ENCODE measurements at places on chromosomes 16 and 17. TPM values are rescaled to one million over a fixed set of nuclear protein-coding genes. Genes with fewer than 3 reads are reported as not detected.

DNA sequence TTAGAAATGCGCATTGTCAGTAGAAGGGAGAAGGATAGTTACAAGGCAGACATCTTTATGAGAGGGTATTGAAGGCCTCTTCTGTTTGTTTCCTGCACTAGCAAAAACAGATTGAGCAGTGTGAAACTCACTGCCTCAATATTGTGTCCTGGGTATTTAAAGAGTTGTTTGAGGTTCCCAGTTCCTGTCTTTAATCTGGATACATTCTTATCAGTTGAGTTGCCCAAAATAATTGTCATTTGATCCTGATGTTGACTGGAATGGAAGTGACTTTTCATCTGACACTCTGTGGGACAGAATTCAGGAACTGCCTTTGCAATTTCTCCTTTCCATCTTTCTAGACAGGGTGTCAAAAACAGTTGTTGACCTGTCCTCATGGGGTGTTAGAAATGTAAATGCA, 1.7 kb downstream of the ATP6V0A1 start:
- peak; percentile 42 for DNase-seq

DNA sequence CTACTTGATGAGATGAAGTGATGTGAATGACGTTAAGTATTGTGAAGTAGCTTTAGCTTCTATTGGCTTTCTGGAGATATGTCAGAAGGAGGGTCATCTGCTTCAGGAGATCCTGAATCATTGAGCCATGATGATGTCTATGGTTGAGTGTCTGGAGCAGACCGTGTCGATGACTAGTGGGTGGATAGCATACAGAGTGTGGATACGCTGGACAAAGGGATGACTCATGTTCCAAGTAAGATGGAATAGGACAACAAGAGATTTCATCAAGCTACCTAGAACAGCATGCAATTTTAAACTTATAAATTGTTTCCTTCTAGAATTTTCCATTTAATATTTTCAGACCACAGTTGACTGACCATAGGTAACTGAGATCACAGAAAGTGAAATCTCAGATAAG, 116.1 kb upstream of the RBBP6 start:
- DNase-seq, result no peak

- DNase-seq, result peak; percentile 51
These were observed 1.7 kb downstream of the KSR1 start for GRCh38 chr17:27457731-27458523.

DNA sequence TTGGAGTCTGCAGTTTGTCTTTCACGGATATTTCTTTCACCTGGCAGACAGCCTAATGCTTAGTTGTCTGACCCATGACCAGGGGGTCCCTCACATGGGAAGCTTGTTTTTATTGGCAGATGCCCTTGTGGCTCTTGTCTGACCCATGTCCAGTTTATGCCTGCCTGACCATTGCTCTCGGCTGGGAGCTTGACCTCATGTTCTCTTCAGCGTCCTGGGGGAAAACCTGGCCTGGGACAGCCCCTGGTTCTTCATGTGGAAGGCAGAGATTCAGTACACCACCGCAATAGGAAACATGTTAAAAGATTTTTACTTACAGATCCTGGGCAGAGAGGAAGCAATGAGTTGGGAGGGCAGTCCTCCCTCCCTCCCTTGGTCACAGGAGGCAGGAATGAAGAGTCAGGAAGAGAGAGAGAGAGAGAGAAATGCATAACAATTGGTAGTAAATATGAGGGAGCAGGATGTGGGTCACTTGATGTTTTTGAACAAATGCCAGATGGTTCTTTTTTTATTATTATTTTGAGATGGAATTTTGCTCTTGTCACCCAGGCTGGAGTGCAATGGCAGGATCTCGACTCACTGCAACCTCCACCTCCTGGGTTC, 302.7 kb upstream of the MYOCD start:
- DNase-seq, result no peak

DNA sequence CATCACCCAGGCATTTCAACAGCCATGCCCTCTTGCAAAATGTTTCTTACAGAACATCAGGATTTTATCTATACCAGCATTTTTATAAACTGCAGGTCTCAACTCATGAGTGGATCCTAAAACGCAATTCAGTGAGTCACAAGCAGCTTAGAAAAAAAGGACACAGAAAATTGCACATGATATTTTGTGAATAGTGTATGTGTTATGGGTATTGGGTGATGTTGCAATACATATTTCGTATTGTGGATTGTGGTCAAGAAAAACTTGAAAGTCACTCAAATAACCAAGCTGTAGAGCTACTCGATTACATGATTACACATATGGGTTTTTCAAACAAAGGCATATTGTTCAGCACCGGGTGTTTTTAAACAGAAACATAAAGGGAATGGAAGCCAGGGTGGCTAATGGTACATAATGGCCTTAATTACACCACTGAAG, 1.4 kb downstream of the WIPI1 start:
- peak; percentile 77 for DNase-seq

DNA sequence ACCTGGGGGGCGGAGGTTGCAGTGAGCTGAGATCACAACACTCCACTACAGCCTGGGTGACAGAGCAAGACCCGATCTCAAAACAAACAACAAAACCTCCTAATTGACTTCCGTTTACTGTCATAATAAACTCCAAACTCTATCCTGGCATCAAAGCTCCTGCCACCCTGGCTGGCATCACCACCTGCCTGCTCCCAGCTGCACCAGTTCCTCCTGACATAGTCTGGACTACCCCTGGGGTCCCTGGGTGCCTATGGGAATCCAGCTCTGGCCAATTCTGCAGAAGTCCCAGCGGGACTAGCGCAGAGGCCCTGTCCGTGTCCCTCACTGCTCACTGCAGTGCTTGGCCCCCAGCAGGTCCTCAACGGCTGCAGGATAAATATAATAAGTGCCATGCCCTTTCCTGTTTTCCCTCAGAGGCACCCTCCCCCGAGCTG, 723 bp downstream of the NTHL1 start:
- no peak for DNase-seq

GRCh38 chr16:85398050-85398451, 215.1 kb upstream of the GSE1 start:
- DNase-seq, result no peak

- DNase-seq, result no peak
These were observed 9.6 kb downstream of the FTO start for GRCh38 chr16:53713403-53714204.

DNA sequence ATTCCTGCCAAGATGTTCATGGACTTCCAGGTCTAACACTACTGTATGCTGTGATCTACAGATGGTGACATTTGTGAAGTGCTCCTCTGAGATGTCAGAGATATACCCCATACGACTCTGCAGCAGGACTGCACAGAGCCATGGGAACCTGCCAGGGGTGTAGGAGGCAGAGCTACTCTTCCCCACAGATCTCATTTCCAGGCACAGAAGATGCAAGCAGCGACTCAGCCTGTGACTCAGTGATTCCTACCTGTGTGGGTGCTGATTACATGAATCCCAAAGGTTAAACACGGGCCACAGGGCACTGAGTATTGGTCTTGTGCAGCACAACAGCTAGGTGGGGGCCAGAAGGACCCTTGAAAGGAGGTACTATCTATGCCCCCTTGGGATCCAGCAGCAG, 137.0 kb upstream of the SOX9 start:
- no peak for DNase-seq

GRCh38 chr17:19320876-19321275, 41.6 kb downstream of the B9D1 start:
- no peak for DNase-seq

GRCh38 chr16:48446534-48446920, 61.3 kb upstream of the SIAH1 start:
- DNase-seq, result peak; percentile 3

Gene KRT222
- total RNA-seq, result not detected

Gene ACAP1
- total RNA-seq, result not detected

Gene TBX2
- total RNA-seq, result 7.5 TPM

Gene SLC5A10
- total RNA-seq, result not detected

All from LHCN-M2 (cell line).